ENCODE measurements at places on chromosomes 12 and 14. TPM values are rescaled to one million over a fixed set of nuclear protein-coding genes. Genes with fewer than 3 reads are reported as not detected.

Gene FAIM2
- total RNA-seq, result 4.1 TPM

DNA sequence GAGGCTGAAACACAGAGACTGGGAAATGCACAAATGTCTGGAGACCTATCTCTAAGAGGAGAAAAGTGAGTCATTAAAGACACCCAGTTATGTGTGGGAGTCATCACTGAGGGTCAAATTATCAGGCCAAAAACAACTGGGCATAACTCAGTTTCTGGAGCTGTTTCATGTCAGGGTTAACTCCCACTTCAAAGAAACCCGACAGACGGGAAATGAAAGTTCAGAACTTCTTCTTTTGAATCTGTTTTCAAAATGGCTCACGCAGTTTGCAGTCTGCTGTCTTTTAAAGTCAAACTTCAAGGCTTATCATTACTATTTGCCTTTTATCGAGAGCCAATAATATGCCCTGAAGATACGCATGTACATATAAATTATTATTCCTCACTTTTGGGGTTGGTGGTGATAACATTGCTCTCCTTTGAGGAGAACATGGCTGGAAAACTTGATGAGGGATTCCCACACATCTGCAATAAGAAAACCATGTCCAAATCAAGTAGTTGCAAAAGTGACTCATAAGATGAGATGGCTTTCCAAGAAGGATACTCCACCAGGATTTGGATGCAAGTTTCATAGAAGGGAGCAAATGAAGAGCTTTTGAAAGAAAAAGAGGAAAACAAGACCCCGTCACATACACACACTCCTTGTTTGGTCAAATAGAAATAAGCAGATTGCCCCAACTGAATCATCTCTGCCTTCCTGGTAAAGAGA lies 341.4 kb downstream of the ADAMTS20 start:
- DNase-seq, result peak; percentile 83

Gene STAC3
- 29.8 TPM for total RNA-seq

GRCh38 chr12:50799908-50800307 lies 36.0 kb downstream of the ATF1 start:
- peak; percentile 24 for DNase-seq

DNA sequence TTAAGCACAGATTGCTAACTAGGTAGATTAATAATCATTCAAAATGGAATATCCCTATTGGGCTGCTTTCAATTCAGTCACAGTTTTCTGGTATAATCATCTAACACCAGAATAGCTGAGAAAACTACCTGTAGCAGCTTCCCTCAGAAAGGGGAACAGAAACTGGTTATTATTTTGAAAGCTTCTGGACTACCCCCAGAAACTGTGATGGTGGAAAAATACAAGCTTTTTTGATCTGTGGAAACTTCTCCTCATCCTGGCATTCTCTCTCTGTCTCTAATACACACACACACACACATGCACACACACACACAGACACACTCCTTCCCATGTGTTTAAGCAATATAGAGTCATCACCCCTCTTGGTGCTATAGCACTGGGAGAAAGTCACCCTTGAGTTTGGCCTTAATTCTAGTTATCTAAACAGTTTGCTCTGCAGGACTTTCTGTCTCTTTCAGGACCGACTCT lies 251.5 kb upstream of the LMO3 start:
- DNase-seq, result no peak

GRCh38 chr12:84159260-84159659 lies 753.3 kb downstream of the SLC6A15 start:
- no peak for DNase-seq

- DNase-seq, result no peak
These were observed 176.9 kb upstream of the FRMD6 start for GRCh38 chr14:51474854-51475253.

DNA sequence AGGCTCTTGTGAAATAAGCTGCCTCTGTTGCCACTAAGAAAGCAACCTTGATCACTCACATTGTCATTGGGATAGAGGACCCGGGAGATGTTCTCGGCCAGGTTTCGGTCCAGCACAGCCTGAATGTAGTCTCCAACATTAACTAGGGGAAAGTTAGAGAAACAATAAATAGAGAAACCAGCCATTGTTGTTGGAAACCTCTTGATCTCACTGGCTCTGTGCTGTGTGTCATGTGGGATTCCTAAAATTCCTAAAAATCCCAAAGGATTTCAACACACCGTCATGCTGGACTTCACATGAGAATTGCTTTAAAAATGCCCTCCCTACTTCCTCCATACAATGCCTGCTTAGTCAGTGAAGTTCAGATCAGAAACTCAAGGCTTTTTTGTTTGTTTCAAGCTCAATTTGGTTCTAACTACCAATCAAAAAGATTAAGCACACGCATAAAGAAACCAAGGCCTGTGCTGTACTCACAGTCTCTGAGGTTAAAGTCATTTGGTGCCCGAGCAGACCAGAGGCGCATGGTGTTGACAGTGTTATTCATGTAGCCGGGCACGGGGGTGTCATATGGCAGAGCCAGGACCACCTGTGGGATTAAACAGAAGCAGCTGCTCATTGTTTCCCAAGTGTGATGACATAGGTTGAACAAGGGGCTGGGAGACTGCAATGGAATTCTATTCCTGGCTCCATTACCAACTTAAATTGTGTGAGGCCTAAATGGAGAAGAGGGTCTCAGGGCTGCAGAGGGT lies 23.6 kb downstream of the PYGL start:
- DNase-seq, result peak; percentile 89

Gene SMCO3
- not detected for total RNA-seq

GRCh38 chr12:54394281-54394719 lies 9.8 kb upstream of the ZNF385A start:
- peak; percentile 68 for DNase-seq

DNA sequence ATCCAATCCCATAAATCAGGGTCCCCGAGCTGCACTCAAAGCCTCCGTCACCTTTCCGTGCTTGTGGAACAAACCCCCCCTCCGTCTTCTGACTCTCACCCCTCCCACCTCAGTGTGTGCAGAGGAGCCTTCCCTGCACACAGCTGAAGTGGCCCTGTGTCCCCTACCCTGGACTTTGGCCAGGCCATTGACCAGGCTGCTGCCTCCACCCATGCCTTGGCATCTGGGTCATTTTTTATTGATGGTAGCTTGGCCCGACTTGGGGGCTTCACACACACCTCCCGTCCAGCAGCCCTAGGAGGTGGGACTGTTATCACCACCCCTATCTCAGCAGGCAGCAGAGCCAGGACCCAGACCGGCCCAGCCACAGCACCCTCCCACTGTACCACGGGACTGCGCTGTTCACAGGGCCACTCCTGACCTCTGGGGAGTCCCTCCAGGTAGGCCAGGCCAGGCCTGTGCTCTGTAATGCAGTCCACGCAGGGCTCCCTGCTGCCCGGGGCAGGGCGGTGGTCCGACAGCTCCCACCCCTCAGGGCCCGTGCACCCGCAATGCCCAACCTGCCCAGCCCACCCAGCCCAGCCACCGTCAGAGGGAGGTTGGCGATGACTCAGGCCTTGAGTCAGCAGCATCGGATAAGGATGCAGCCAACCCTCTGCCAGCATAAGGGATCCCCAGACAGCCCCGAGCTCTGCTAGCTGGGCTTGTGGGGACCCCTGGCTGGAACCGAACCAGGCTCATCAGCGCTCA lies 9.2 kb upstream of the INF2 start:
- peak; percentile 80 for DNase-seq

Gene PPP1R1A
- not detected for total RNA-seq

Gene KCNJ8
- 0.13 TPM for total RNA-seq

DNA sequence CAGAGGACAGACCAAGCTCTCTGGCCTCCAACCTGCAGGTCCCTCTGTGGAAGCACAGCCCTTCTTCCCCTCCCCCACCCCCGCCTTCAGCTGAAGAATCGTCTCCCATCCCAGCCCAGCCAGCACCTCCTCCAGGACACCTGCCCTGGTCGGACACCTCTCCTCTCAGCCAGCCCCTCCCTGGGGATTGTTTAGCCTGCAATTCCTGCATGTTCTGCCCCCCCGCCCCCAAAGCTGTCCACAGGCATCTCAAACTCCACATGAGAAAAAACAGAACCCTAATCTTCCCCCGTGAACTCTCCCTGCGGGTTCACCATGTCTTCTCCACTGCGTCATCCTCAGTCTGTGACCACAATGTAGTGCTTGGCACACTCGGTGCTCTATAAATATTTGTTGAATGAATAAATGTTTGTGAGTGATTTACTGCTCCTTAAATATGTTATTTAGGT lies 24.1 kb downstream of the PRIMA1 start:
- no peak for DNase-seq

Gene CCNT1
- 40.9 TPM for total RNA-seq

All from LHCN-M2 (cell line).